Occipital lobe (tissue), 3 donors: ENCODE measurements at places on chromosomes 16 and 17.

DNA sequence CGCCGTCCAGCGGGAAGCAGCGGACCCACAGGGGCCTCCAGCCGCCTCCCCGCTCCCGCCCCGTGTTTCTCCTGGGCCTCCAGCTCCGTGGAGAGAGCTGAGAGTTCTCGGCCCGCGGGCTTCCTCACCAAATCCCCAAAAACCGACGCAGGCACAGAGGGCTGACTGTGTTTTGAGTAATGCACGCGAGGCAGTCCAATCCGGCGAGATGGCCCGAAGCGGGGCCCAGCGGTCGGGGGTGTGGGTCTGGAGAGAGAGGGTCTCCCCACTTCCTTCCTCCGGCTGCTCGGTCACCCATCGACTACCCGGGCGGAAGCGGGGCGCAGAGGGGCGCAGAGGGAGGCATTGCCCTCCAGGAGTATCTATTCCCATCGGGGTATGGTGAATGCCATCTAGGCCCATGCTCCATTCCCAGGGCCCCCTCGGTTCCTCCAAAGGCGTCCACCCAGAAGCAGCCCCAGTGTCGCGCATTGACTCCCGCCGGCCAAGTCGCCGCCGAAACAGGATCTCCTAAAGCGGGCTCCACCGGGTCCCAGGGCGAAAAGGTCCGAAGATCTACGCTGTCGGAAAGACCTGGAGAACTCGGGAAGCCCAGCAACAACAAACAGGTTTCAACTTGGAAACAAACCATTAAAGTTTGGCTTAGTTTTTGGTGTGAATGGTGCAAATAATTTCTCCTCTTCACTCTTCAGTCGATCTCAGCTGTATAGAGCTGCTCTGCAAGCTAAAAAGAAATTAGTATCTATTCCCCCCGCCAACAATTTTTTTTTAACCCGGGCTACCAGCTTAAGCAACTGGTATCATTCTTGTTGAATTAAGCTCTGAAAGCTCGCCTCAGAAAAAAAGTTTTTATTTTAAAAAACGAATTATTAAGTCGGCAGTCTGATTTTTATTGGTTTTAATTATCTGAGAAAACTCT lies 19.2 kb upstream of the HOXB13 start:
- DNase-seq, result no peak

GRCh38 chr16:1308036-1308976 lies 1.1 kb upstream of the UBE2I start:
- no peak for DNase-seq

- no peak for DNase-seq
Observed at GRCh38 chr17:17871913-17872312, 35.1 kb upstream of the SREBF1 start.

DNA sequence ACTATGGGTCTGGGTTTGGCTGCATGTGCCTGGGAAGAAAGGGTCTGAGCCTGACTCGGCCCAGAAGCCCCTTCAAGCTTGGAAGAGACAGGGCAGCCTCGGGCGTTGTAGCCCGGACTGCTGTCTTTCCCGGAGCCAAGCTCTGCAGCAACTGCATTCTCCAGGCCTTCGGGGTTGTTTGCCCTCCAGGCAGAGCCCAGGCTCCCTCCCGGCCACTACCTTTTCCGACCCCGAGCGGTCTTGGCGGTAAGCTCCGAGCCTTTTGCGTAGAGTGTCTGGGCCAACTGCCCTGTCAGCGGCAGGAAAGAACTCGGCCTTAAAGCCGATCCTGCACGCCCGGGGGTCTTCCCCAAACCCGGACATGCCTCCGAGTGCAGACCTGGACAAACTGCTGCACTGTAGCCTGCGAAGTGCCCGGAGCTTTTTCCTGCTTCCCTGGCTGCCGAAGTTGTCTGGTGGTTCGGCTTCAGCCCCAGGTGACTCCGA lies 1.3 kb downstream of the LHX1 start:
- DNase-seq, result no peak

DNA sequence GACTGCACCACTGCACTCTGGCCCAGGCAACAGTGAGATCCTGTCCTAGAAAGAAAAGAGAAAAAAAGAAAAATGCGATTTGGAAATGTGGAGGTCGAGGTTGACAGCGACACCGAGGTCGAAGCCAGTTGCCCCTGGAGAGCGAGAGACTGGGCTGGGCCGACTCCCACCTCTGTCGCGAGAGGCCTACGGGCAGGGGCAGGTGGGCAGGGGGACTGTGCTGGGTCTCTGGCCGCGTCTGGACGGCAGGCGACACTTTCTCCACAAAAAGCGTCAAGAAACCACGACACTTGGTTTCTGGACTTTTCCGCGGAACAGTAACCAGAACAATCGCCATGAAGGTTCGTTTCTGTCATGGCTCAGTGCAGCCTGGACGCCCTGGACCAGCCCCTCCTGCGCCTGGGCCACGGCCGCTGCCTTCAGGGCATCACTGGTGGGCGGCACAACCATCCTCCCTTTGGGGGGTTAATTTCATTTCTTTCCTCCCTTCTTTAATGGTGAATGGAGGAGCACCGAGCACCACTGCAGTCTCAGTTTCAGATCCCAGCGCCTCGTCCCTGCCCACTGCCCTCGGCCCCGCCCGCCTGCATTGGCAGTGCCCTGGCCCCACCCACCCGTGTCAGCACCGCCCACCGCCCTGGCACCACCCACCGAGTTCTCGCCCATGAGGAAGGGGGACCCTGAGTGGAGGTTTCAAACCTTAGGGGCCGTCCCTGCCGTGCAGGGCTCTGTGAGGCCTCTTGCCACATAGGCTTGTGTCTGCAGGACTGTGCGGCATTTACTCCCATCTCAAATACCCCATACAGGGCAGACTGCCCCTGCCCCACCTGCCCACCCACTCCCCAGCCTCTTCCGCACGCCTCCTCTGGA lies 18.5 kb upstream of the CDH15 start:
- DNase-seq, result no peak
